Activated naive CD8-positive, alpha-beta T cell treated with anti-CD3 and anti-CD28 coated beads for 36 hours (primary cell): ENCODE measurements at places on chromosomes 1 and 21.
A peak's percentile ranks its signal among the peaks of the same experiment; 100 is the strongest.

DNA sequence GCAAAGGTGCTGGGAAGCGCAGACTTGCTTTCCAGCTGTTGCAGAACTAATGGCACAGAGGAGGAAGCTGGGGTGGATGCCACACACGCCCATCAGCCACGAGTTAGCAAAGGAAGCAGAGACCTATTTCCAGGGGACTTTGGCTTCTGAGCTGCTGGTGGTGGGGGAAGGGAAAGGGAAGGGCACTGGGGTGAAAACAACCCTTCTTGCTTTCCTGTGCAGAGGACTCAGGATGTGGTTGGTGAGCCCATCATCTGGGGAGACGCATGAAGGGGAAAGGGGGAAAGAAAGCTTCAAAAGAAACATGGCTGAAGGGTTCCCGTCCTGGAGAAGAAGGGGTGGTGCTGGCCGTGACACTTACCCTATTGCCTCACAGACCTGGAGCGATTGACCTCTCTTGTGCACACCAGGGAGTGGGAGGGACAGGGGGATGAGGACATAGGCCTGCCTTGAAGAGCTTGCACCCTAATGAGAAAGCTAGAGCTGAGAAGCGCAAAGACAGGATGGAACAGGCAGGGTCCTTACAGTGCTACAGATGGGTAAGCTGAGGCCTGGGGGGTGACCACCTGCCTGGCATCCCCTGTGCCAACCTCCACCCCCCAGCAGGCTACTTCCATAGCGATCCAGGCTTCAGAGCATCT is 140.8 kb upstream of the RAB4A start:
- no peak for DNase-seq
- peak overlapping the region; percentile 1 for H3K4me3 ChIP-seq

GRCh38 chr1:24293392-24294227 is 25.5 kb upstream of the GRHL3 start:
- H3K36me3 ChIP-seq = no peaks in the 10 kb centered on the region
- no peak for DNase-seq
- H3K27ac ChIP-seq = no peak overlapping the region
- H3K4me3 ChIP-seq = no peak overlapping the region

GRCh38 chr1:117392771-117393170 is 25.5 kb downstream of the MAN1A2 start:
- H3K27ac ChIP-seq = no peak overlapping the region
- H3K4me1 ChIP-seq = peaks cover 48% of the 10 kb centered on the region
- no peak for DNase-seq
- H3K27me3 ChIP-seq = no peaks in the 10 kb centered on the region
- peaks cover 5% of the 10 kb centered on the region for H3K36me3 ChIP-seq
- no peak overlapping the region for H3K4me3 ChIP-seq

DNA sequence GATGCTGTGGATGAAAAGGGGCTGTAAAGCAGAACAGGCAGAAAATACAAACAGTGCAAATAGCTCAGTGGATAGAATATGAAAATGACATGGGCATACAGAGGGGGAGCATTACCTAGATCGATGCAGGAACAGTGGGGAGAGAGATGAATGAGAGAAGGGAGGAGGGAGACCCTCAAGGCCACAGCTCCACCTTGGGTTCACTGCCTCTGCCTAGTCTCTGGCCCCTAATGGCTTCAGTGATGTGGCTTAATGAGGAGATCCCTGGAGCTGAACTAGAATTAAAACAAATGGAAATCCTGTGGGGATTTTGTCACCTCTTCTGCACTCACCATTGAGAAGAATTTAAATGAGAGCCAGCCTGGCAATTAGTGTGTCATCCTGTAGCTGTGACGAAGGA is 165.0 kb downstream of the TNR start:
- H3K4me1 ChIP-seq = no peaks in the 10 kb centered on the region
- no peak overlapping the region for H3K4me3 ChIP-seq
- DNase-seq = no peak
- no peak overlapping the region for H3K27ac ChIP-seq
- H3K36me3 ChIP-seq = no peaks in the 10 kb centered on the region

DNA sequence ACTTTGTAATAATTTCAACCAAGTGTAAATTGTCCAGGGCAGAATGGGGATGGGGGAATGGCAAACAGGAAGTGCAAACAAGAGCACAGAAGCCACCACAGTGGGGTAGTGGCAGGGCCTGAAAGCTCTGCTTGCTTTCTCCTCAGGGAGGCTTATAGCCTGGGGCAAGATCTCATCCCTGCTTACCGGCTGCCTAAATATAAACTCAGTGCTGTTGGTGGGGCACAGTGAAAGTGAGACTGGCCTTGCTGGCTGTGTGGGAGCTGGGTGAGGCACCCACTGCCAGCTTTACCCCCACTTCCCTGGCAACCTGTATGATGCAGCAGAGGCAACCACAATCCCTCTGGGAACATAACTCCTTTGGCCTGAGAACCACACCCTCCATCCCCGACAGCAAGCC is 15.2 kb downstream of the STYXL2 start:
- H3K27me3 ChIP-seq = no peaks in the 10 kb centered on the region
- H3K4me1 ChIP-seq = peaks cover 41% of the 10 kb centered on the region
- H3K4me3 ChIP-seq = no peak overlapping the region
- DNase-seq = no peak

GRCh38 chr1:213357403-213357802 is 306.4 kb downstream of the RPS6KC1 start:
- H3K27me3 ChIP-seq = peaks cover under 1% of the 10 kb centered on the region
- no peak overlapping the region for H3K4me3 ChIP-seq
- no peak for DNase-seq
- no peak overlapping the region for H3K27ac ChIP-seq

DNA sequence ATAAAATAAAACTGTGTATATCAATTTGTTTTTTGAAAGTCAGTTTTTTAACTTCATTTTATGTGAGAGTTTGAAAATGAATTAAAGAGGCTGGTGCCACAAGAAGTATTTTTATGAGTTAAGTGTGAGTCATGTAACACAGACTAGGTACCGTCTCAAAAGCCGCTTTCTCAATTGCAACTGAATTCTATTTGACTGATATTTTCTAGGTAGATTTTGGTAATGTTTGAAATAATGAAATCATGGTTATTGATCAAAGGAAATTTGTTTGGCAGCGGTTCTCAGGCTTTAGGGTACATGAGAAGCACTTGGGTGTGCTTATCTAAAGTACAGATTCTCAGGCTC is 4.6 kb downstream of the SNX27 start:
- H3K4me3 ChIP-seq = no peak overlapping the region
- peaks cover 11% of the 10 kb centered on the region for H3K36me3 ChIP-seq
- H3K27me3 ChIP-seq = no peaks in the 10 kb centered on the region
- H3K27ac ChIP-seq = no peak overlapping the region
- peaks cover 52% of the 10 kb centered on the region for H3K4me1 ChIP-seq

DNA sequence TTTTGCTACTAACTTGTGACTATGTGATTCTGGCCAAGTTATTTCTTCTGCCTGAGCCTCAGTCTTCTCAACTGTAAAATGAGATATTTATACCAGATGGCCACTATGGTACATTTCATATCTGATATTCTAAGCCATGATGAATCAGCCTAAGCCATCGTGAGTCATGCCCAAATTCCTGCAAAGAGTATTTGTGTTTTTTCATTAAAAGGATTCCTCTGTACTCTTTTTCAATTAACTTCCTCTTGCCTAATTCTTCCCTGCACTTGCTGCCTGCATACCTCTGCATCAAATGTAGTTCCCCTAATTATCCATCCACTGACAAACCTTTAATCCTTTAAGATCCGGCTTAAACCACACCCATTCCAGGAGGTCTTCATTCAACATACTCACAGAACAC is 575.1 kb upstream of the BEND5 start:
- no peak for DNase-seq
- H3K4me1 ChIP-seq = no peaks in the 10 kb centered on the region
- H3K27ac ChIP-seq = no peak overlapping the region
- no peaks in the 10 kb centered on the region for H3K36me3 ChIP-seq

DNA sequence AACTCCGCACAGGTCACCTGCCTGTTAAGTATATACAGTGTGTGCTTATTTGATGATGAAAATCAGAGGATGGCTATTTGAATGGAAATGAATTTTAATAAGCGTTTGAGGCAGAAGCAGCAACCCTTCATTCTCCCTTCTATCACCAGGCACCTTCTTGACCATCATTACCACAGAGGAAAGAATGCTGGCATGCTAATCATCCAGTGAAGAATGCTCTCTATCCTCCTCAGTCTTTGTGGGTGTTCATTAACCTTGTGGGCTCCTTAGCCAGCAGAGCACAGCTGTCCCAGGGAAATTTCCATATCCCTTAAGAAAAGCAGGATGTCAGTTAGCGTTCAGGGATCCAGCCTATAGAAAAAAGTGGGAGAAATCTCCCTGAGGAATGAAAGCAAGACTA is 428.0 kb upstream of the CAMK1G start:
- no peaks in the 10 kb centered on the region for H3K27me3 ChIP-seq
- H3K4me3 ChIP-seq = no peak overlapping the region
- DNase-seq = no peak
- no peaks in the 10 kb centered on the region for H3K36me3 ChIP-seq
- no peak overlapping the region for H3K27ac ChIP-seq

DNA sequence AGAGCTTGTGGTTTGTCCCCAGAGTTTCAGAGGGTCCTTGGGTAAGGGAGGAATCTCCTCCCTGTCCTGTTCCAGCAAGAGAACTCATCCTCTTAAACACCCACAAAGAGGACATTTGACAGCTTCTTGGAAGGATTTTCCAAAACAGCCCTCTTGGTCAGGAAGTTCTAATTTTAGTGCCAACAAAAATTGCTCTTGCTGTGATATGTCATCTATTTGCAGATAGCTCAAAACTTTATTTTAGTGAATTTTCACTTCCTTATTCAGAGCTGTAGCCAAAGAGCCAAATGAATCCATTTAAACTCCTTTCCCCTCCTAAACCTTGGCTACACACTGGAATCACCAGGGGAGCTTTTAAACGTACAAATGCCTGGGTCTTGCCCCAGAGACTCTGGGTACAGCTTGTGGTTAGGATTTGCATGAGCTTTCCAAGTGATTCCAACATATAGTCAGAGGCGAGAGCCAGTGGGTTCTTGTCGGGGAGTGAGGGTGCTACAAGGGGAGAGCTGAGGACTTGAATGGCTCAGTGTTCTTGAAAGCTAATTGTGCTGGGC is 11.8 kb upstream of the RASSF5 start:
- peaks cover 20% of the 10 kb centered on the region for H3K4me1 ChIP-seq
- H3K36me3 ChIP-seq = peaks cover 20% of the 10 kb centered on the region
- H3K27ac ChIP-seq = no peak overlapping the region
- H3K27me3 ChIP-seq = no peaks in the 10 kb centered on the region
- no peak for DNase-seq

- no peak for DNase-seq
Measured at GRCh38 chr1:174726880-174727585, 272.7 kb upstream of the CACYBP start.

DNA sequence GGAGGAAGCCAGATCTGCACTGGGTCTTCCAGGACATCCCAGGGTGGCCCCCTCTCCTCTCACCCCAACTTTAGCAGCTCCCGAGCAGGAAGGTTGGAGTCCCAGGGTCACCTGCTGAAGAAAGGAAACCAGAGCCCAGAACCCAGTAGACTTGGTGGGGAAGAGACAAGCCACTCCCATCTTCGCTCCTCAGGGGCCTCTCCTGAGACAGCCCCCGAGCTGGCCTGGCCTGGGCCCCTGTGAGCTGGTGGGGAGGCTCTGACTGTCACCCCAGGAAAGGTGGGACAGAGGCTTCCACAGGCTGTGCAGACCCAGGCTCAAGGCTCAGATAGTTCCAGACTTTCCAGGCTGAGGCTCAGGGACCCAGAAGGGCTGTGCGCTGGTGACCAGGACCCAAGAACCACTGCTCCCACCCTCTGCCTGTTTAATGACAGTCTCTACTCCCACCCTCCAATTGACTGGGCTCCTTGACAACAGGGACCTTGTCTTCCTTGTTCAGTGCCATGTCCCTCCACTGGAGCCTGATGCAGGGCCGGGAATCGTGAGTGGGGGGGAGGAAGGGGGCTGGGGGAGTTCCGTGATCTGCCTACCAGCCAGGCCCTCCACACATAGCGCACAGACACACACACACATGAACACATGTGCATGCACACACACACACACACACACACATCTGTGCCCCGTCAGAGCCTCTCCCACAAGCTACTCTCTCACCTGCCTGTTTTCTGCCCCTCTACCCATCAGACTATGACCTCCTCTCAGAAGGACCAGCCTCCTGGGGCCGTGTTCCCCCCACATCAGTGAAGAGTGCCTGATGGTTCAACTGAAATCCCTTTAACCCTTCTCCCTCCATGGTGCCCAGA is 401.2 kb downstream of the MATN1 start:
- DNase-seq = no peak
- no peaks in the 10 kb centered on the region for H3K4me1 ChIP-seq

DNA sequence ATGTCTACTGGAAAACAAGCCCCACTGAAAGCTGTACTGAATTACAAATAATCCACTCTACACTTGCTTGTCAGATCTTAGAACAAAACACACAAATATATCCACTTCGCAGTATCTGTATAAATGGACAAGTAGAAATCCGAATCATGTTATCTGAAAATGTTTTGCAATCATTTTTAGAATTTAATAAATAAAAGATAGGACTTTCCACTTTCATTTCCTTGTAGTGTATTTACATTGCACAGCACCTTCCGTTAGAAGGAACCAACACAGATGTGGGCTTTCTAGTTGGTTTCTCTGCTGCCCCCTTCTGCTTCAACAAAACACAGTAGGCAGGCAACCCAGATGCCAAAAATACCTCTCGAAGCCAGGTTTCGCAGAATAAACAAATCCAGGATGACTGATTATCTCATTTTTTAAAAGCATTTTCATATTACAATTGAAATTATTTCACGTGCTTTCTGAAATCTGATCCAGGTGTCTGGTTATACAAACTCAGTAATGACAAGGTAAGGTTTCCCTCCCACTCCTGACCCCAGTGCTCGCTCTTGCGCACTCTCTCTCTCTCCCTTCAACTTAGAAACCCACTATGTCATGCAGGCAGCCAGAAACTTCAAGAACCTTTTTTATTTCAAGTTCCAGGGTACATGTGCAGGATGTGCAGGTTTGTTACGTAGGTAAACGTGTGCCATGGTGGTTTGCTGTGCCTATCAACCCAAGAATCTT is 389.9 kb downstream of the SMYD3 start:
- H3K4me1 ChIP-seq = peaks cover 16% of the 10 kb centered on the region
- peak overlapping the region; percentile 34 for H3K27ac ChIP-seq
- H3K36me3 ChIP-seq = peaks cover 4% of the 10 kb centered on the region
- H3K4me3 ChIP-seq = peak overlapping the region; percentile 19
- H3K27me3 ChIP-seq = no peaks in the 10 kb centered on the region
- DNase-seq = peak; percentile 5

GRCh38 chr1:89873770-89874169 is 52.9 kb downstream of the LRRC8D start:
- H3K36me3 ChIP-seq = peaks cover 45% of the 10 kb centered on the region
- H3K27me3 ChIP-seq = no peaks in the 10 kb centered on the region
- DNase-seq = no peak
- no peak overlapping the region for H3K27ac ChIP-seq
- H3K4me3 ChIP-seq = no peak overlapping the region
- H3K4me1 ChIP-seq = peaks cover 52% of the 10 kb centered on the region
